ENCODE measurements at places on chromosomes 7 and 10.

DNA sequence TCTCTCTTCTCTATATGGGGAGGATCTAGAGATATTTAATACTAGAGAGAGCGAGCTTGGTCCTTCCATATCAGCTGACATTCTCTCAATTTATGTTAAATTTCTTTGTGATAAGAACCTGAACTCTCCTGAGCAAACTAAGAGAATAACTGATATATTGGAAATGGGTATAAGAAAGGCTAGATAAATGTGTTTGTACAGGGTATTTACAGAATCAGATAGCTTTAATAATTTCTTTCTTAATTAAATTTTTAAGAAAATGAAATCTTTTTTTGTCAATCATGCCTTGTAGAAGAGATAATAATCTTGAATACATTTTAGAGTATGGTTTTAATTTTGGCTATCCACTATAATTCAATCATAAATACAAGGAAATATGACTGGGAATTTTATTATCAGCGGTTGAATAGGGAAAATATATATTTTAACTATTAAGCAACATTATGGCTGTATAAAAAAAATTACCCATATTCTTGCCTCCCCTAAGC lies 58.7 kb downstream of the ANKIB1 start:
- no peak for DNase-seq

- no peak for DNase-seq
Measured at GRCh38 chr10:43878386-43878785, 229.7 kb upstream of the ZNF32 start.

- peak; percentile 68 for DNase-seq
Measured at GRCh38 chr7:127447326-127447945, 54.9 kb upstream of the ZNF800 start.

DNA sequence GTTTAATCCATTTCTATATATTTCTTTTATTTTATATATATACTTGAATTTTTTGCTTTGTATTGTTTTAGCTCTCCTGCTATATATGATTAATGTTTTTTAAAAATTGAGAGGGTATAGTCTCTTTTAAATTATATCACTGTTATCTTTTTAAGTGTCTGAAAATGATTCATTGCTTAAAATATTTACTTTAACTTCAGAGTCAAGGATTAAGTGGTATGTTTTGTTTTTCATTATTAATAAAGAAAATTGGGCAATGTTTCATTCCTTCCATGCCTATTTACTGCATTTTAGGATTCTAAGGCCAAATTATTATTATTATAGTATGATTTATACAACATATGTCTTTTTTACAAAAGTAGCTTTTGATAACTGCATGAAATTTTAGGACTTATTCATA lies 67.2 kb upstream of the THSD7A start:
- no peak for DNase-seq

- DNase-seq: peak; percentile 94
Measured at GRCh38 chr7:55065511-55066229, 46.9 kb downstream of the EGFR start.

- no peak for DNase-seq
Measured at GRCh38 chr10:77358656-77359055, 279.0 kb downstream of the KCNMA1 start.

DNA sequence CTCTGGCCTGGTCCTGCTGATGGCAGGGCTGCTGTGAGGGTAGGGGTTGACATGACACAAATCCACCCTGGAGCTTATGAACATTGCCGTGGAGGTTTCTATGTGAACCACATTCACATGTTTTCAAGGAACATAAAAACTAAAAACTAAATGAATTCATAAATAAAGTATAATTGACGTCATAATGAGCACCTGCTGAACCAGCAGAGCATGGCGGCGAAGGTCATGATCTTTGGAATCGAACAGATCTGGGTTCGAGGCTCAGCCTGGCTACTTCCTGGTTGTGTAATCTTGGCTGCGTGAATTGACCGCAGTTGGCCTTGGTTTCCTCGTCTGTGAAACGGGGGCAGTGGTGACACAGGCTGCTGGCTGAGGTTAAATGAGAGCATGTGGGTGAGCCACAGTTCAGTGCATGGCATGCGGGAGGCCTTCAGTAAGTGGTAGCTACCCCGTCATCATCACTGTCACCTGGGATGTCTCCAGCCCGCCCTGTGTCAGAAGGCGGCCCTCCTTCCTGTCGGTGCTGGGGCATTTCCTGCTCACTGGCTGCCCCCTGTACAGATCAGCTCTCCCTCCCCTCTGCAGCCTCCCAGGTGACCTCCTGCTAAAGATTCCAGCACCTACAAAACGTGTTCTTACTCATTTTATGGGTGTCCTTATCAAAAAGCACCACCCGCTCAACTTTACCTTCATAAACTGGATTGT lies 190.3 kb upstream of the SHH start:
- no peak for DNase-seq

DNA sequence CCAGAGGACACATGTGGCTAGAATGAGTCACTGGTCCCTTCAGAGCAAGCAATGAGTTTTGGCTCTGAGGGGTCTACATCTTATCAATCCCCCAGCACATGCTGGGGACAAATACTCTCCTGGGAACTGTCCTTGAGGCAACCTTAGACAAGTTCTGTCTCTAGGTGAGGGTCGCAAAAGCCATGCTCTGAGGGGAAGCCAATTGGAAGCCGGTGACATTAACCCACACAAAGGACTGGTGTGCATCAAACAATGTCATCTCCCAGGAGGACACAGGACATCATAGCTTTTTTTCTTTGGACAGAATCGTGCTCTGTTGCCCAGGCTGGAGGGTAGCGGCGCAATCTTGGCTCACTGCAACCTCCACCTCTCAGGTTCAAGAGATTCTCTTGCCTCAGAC lies 111.6 kb upstream of the ZNF722 start:
- no peak for DNase-seq

GRCh38 chr10:88028072-88028471 lies 164.6 kb downstream of the PTEN start:
- DNase-seq: no peak

- DNase-seq: no peak
Measured at GRCh38 chr10:101768791-101769170, 7.1 kb downstream of the FGF8 start.

- DNase-seq: no peak
Measured at GRCh38 chr10:51228714-51229100, 154.4 kb downstream of the PRKG1 start.

- DNase-seq: no peak
Measured at GRCh38 chr7:121275204-121275603, 53.6 kb upstream of the WNT16 start.

- peak; percentile 67 for DNase-seq
Measured at GRCh38 chr10:77247031-77247990, 390.3 kb downstream of the KCNMA1 start.

DNA sequence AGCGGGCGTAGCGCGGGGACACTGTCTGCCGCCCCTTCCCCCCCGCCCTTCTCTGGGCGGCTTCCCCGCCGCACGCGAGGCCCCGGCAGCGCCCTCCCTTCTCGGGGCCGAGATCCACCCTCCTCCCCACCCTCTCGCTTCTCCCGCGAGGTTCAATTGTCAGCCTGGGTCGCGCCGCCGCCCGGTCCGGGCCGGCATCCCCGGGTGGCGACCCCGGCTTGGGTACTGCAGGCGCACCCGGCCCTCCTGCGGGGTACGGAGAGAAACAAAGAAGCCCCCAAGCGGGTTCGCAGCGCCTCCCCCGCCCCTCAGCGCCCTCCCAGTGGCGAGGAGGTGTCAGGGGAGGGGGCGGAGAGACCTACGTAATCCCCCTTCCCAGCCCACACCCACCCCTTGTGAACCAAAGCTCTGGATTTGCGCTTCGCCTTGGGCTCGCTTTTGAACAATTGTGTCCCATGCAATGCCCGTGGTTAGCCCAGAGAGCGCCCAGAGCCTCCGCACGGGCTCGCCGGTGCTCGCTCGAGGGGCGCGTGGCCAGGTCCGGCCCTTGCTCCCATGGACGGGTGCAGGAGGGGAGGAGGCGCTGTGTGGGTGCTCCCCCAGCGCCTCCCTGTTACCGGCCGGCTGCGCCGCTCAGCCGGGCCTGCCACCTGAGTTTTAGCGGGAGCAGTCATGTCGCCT lies 634 bp downstream of the HECW1 start:
- peak; percentile 40 for DNase-seq

GRCh38 chr7:32905175-32905662 lies 13.7 kb upstream of the KBTBD2 start:
- peak; percentile 93 for DNase-seq

DNA sequence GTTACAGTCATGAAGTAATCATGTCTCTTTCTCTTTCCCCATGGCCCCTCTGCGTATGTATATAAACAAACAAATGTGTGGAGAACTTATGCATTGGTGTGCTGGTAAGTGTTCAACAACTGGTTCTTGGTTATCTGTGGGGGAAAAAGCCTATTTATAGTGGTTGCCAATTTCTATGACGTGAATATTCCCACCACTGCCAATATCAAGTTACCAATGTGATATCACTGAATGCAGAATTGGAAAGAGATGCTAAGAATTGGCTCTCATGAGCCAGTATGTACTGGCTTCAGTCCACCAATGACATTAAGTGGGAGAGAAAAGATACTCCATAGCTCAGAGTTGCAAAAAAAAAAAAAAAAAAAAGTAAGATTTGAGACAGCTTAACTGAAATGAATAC lies 399.7 kb downstream of the REEP3 start:
- no peak for DNase-seq

- DNase-seq: no peak
Measured at GRCh38 chr10:72790216-72790990, 98.5 kb downstream of the MCU start.

DNA sequence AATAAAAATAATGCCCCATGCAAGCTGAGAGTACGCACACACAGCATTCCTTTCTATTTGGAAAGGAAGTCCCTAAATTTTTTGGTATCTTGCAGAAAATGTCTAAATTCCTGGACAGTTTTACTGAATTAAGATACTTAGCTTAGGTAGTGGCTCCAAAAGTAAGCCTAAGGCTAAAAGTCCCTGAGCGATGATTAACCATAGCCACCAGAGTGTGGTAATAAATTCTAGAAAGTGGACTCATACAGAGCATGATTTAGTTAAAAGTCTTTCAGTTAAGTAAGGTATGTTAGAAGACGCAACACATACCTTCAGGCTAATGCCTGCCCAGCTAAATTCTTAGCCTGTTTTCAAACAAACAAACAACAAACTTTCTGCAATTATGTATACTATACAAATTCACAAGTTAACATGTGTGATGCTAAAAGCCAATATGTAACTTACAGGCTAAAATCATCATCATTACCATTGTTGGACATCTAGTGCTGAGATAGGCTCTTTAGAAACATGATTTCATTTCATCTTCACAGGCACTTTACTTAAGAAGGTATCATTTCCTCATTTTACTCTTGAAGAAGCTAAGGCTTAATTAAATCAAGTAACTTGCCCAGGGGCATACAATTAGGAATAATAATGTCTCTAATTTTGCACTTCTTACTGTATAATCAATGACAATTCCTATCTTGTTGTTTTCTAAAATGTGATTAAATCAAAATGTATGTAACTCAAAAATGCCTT lies 261.4 kb upstream of the YAE1 start:
- DNase-seq: no peak

GRCh38 chr10:68135922-68136792 lies 26.9 kb downstream of the MYPN start:
- peak; percentile 96 for DNase-seq

- no peak for DNase-seq
Measured at GRCh38 chr10:84412482-84412881, 84.1 kb downstream of the CCSER2 start.

DNA sequence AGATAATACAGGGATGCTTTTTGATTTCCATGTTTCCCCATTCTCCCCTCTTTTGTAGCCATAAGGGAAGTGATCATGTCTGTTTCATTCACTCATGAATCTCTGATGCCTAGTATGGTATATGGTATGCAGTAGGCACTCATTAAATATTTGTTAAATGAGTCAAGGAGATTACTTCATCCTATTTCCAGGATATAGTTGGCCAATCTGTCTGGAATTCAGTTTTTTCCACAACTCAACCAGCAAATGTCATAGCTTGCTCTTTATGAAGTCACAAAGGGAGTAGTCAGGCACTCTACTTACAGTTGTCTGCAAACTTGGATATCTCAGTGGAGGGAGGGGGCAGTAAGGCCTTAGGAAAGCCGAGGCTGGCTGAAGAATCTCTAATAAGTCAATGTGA lies 853.6 kb downstream of the LRMDA start:
- peak; percentile 92 for DNase-seq

GRCh38 chr7:540997-541396 lies 21.4 kb upstream of the PDGFA start:
- DNase-seq: no peak

- DNase-seq: no peak
Measured at GRCh38 chr10:10270126-10271050, 747.3 kb upstream of the CELF2 start.

- DNase-seq: no peak
Measured at GRCh38 chr10:70317272-70317942, 33.6 kb upstream of the NPFFR1 start.

- peak; percentile 69 for DNase-seq
Measured at GRCh38 chr10:117174439-117175214, 22.7 kb upstream of the KCNK18 start.

GRCh38 chr7:116588225-116588624 lies 63.4 kb downstream of the CAV1 start:
- peak; percentile 85 for DNase-seq

GRCh38 chr7:157474685-157475084 lies 137.9 kb downstream of the DNAJB6 start:
- peak; percentile 12 for DNase-seq

- DNase-seq: peak; percentile 19
Measured at GRCh38 chr7:41292487-41292886, 410.4 kb downstream of the INHBA start.

- DNase-seq: no peak
Measured at GRCh38 chr10:86113044-86113443, 253.6 kb downstream of the GRID1 start.

DNA sequence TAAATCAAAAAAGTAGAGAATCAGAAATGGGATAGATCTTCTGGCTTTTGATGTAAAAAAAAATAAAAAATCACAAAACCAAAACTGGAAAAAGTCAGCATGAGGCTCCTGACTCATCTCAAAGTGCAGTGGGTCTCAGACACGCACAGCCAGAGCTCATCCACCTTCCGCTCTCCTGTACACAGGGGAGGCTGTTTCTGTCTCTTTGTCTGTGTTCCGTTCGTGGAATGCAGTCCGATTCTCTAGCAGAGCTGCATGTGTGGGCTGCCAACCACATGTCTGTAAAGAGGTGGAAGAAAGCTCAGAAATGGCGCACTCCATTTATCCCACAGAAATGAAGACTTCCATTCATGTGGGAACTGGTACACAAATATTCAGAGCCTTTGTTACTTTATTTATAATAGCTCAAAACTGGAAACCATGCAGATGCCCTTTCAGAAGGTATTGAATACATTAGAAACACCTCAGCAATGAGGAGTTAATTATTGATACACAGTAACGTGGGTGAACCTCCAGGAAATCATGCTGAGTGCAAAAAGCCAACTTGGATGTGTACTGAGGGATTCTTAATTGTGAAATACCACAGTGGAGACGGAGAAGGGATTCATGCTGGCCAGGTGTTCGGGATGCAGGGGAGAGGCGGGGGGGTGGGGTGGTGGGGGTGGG lies 123.3 kb downstream of the TRRAP start:
- DNase-seq: no peak

DNA sequence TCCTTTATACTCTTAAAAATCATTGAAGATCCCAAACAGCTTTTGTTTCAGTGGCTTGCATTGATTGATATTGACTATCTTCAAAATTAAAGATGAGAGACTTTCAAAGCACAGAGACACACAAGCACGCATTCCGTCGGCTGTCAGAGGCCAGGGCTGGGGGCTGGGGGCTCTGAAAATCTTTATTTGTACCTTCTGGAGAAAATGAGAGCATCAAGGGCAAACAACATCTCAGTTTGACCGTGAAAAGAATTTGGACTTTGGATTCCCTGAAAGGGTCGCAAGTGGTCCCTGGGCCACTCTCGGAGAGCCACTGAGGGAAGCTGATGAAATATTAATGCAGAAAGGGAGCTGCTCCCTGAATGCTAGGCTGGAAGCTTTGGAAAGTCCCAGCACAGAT lies 96.4 kb downstream of the CHST15 start:
- no peak for DNase-seq

Measured in fibroblast of mammary gland (primary cell).